ENCODE measurements at places on chromosomes 6 and 20.
A peak's percentile ranks its signal among the peaks of the same experiment; 100 is the strongest.

DNA sequence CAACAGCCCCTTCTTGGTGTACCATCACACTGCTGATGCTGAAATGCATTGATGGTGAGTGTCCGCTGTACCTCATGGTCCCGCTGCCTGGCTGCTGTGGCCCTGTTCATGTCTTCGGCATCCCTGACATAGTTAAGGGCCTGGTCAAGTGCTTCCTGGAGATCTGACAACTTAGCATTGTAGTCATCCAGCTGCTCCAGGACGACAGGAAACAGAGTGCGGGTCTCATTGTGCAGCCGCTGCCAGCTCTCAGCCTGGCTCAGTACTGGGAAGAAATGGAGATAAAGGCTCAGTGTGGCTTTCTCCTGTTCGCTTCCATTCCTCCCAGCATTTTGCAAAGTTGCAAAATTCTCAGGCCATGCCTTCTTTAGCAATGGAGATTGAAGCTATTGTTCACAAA, 81.8 kb downstream of the LAMA4 start:
- no peak for DNase-seq

- DNase-seq: peak; percentile 24
These were observed 205.9 kb downstream of the ZFAND3 start for GRCh38 chr6:38025451-38025850.

- DNase-seq: no peak
These were observed 20.7 kb downstream of the PREX1 start for GRCh38 chr20:48807051-48807450.

DNA sequence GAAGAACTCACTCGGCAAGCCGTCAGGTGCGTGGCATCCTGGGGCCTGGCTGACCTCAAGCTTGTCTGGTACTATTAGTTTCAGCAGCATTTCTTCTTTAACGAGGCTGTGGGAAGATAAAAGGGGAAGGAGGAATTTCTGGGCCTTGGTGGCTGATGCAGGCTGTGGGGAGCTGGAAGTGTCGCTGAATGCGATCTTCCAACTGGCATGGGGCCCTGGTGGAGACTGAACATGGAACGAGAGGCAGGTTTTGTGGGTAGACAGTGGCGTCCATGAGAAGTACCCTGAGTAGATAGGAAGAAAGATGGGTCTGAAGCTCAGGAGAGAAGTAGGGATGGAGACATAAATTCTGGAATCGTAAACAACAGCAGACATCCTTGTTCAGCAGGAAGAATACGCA, 23.9 kb downstream of the ERMARD start:
- no peak for DNase-seq

- peak; percentile 55 for DNase-seq
These were observed 67.3 kb downstream of the ATP9A start for GRCh38 chr20:51700809-51701285.

DNA sequence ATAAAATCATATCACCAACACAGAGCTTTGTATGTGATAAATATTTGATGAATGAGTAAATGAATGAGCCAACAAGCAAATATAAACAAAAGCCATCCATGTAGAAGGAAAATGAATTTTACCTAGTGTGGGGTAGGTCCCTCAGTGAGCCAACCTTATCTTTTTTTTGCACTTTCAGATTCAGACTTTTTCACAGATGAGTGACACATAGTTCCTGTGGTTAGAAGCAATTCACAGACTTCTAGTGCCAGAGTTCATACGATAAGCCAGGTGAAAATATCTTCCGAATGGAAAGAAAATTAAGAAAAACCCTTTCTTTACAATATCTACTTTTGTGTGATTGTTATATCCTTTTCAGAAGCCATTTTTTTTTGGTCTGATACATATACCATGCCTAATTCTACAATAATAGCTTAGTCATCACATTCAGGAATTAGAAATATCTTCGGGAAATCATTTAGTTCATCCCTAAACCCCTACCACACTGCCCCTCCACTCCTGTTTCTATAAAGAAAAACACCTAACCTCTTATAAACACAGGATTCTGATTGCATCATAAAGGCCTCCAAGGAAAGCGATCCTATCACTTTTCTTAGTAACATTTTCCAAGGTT, 82.7 kb upstream of the CNR1 start:
- no peak for DNase-seq
